ENCODE measurements at places on chromosomes 5 and 9. TPM values are rescaled to one million over a fixed set of nuclear protein-coding genes. Genes with fewer than 3 reads are reported as not detected.

PAIP1 gene
- 171 TPM for total RNA-seq

DNA sequence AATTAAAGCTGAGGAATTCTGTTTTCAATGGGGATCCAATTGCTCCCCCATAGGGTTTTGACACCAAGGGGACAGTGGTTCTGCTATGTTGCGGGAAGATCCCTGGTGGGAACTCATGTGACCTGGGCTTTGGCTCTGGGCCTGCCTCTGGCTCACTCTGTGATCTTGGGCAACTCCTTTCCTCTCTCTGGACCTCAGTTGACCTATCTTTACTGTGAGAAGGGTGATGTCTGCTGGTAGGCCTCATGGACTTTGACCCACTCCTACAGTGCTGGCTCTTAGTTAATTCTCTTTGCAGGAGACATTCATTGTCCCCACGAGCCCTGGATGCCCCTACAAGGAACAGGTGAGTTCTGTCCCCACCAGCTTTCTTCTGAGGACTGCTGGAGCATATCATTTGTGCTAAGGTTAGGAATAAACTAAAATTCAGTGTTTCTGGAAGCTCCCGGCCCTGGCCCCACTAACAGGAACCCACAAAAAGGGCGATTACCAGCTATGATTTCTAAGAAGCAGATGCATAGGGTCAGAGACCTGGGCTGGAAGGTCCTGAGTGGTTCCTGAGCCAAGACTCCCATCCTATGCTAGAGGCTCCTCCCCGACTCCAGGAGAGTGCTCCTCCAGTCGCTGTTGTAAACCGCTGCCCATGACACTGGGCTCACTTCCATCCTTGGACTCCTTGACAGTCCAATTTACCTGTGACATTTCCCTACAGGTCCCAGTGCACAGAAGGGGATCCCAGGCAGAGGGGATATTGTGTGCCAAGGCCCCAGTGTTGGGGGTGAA is 218.3 kb downstream of the PAX5 start:
- H3K27ac ChIP-seq: no peak overlapping the region
- H3K36me3 ChIP-seq: no peaks in the 10 kb centered on the region
- no peaks in the 10 kb centered on the region for H3K4me1 ChIP-seq
- no peak overlapping the region for H3K4me3 ChIP-seq

SLC36A3 gene
- not detected for total RNA-seq

CACNA1B gene
- total RNA-seq: not detected

PCDHB16 gene
- total RNA-seq: 1.3 TPM

GRCh38 chr5:107673368-107674136 is 2.8 kb upstream of the EFNA5 start:
- H3K4me3 ChIP-seq: peak overlapping the region; percentile 70
- no peak overlapping the region for H3K27ac ChIP-seq
- H3K36me3 ChIP-seq: no peaks in the 10 kb centered on the region
- peaks cover 27% of the 10 kb centered on the region for H3K4me1 ChIP-seq
- peaks cover 4% of the 10 kb centered on the region for H3K27me3 ChIP-seq
- DNase-seq: peak; percentile 63

LHX2 gene
- not detected for total RNA-seq

NPR2 gene
- total RNA-seq: 12.3 TPM

GRCh38 chr5:39187831-39188731 is 31.3 kb downstream of the FYB1 start:
- DNase-seq: no peak
- no peaks in the 10 kb centered on the region for H3K36me3 ChIP-seq
- no peaks in the 10 kb centered on the region for H3K4me1 ChIP-seq
- no peak overlapping the region for H3K4me3 ChIP-seq

DNA sequence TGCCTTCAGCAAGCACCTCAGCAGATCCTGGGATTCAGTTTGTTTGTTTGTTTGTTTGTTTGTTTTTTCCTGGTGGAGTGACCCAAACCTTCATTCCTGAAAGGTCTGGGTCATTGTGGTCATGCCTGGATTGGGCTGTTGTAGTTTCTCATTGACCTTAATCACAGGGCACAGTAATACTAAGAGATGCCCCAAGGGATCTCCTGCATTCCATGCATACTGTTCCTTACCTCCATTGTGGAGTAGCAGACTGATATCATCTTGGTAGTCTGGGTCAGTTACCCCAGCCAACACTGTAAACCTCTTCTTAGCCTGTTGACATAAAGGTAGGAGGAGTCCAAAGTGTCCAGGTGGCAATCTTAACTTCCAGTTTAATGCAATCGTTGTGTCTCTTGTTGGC is 1466.7 kb upstream of the CDH9 start:
- H3K36me3 ChIP-seq: no peaks in the 10 kb centered on the region
- H3K27ac ChIP-seq: no peak overlapping the region
- H3K27me3 ChIP-seq: no peaks in the 10 kb centered on the region

TICAM2 gene
- 0.59 TPM for total RNA-seq

- no peaks in the 10 kb centered on the region for H3K27me3 ChIP-seq
- H3K4me1 ChIP-seq: no peaks in the 10 kb centered on the region
- DNase-seq: no peak
- no peaks in the 10 kb centered on the region for H3K36me3 ChIP-seq
- H3K27ac ChIP-seq: no peak overlapping the region
- H3K4me3 ChIP-seq: no peak overlapping the region
Observed at GRCh38 chr5:162956570-162956969, 480.8 kb upstream of the CCNG1 start.

CFAP90 gene
- total RNA-seq: not detected

LCN1 gene
- not detected for total RNA-seq

DNA sequence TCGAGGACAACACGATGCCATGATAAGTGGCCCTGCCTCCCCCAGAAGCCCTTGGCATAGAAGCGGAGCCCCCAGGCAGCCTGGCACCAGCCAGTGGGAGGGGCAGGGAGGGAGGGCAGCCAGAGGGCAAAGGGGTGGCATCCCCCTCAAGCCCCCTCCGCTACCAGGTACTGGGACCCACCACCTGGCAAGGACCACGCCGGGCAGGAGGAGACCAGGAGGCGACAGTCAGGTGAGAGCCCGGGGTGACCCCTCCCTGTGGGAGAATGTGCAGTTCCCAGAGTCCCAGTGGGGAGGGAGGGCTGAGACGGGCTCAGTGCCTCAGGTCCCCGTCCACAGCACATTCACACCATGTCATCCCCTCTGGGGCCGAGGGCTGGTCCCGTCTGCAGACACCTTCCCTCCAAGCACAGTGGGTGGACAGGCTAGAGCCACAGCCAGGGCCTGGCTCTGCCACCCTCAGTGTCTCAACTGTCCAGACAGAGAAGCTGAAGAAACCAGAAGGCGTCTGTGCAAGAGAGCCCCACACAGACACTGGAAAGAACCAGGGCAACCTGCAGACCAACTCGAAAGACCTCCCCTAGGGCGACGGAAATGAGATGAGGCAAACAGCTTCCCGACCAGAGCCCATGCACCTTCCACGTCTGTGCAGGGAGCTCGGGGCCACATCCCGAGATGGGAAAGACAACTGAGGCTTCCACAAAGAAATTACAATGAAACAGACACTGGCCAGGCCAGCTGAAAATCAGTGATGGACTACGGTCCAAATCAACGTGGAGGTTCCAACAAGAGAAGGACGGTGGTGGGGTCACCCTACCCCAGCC is 11.1 kb downstream of the BRD3 start:
- H3K27me3 ChIP-seq: no peaks in the 10 kb centered on the region
- peaks cover 11% of the 10 kb centered on the region for H3K36me3 ChIP-seq
- peak overlapping the region; percentile 92 for H3K27ac ChIP-seq
- peaks cover 90% of the 10 kb centered on the region for H3K4me1 ChIP-seq
- no peak overlapping the region for H3K4me3 ChIP-seq

DNA sequence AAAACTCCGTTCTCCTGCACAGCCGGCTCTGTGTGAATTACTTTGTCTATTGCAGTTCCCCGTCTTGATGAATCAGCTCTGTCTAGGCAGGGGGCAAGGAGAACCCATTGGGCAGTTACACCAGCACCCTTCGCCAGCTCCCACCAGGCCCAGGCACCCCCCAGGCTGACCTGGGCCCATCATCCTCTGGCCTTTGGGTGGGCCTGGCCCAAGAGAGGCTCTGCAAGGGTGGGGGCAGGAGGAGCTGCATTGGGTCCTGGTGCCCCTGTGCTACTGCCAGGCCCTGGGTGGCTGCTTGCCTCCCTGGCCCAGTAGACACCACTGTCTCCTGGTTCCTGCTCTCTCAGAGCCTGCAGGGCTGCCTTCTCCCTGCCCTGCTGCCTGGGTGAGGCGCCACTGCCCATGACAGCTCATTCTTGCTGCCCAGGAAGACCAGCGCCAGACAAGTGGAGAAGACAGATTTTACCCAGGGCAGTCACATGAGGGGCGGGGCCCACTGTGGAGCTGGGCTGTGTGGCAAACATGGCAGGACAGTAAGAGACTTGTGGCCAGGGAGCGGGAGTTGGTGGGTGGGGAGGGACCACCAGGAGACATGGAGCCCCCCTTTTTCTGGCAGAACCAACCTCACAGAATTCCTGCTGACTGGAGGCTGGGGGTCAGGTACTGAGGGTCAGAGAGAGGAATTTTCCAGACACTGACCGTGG is 67.2 kb downstream of the MRPL36 start:
- H3K27ac ChIP-seq: no peak overlapping the region
- no peaks in the 10 kb centered on the region for H3K27me3 ChIP-seq
- H3K36me3 ChIP-seq: no peaks in the 10 kb centered on the region
- H3K4me3 ChIP-seq: no peak overlapping the region
- no peaks in the 10 kb centered on the region for H3K4me1 ChIP-seq

- H3K4me1 ChIP-seq: no peaks in the 10 kb centered on the region
- no peaks in the 10 kb centered on the region for H3K27me3 ChIP-seq
- H3K36me3 ChIP-seq: no peaks in the 10 kb centered on the region
- no peak overlapping the region for H3K27ac ChIP-seq
- no peak for DNase-seq
Observed at GRCh38 chr5:4614088-4614487, 526.0 kb upstream of the ADAMTS16 start.

FUBP3 gene
- 75.1 TPM for total RNA-seq

DNA sequence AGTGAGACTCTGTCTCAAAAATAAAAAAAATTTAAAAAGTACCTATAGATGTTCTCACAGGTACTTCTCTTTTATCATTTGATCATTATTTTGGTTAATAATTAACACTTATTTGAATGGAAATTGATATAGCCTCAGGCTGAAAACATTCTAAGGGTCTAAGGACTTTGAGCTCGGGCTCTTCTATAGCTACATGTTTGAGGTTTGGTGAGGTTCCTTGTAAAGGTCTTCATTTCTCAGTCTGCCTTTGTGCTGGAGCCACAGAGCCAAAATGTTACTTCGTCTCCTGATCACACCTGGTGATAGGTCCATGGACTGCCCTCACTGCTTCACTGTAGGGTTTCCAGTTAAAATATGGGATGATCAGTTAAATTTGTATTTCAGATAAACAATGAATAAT is 22.6 kb downstream of the ARHGEF37 start:
- peaks cover 11% of the 10 kb centered on the region for H3K36me3 ChIP-seq
- peak overlapping the region; percentile 60 for H3K27ac ChIP-seq
- no peak for DNase-seq
- H3K4me1 ChIP-seq: peaks cover 11% of the 10 kb centered on the region
- H3K4me3 ChIP-seq: no peak overlapping the region
- no peaks in the 10 kb centered on the region for H3K27me3 ChIP-seq

GRCh38 chr5:150122158-150122510 is 33.5 kb downstream of the PDGFRB start:
- DNase-seq: no peak
- no peaks in the 10 kb centered on the region for H3K27me3 ChIP-seq
- no peaks in the 10 kb centered on the region for H3K4me1 ChIP-seq
- no peaks in the 10 kb centered on the region for H3K36me3 ChIP-seq
- H3K4me3 ChIP-seq: no peak overlapping the region

DNA sequence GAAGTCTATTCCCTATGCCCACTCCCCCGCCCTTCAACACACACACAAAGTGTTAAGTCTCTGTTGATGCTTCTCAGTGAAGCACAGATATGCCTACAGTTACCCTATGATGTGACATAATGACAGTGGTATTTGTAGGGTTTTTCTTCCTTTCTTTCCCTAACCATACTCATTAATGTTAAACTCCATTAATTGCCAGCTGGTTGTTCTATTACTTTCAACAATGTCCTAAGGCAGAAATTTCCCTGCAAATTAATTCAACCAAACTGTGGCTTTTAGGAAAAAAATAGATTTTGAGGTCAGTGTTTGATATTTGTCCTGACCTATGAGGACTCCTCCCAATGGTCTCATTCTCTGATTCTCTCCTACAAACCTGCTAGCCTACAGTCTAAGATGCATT is 38.2 kb upstream of the SLCO6A1 start:
- no peaks in the 10 kb centered on the region for H3K36me3 ChIP-seq
- no peaks in the 10 kb centered on the region for H3K27me3 ChIP-seq
- no peak overlapping the region for H3K4me3 ChIP-seq
- no peaks in the 10 kb centered on the region for H3K4me1 ChIP-seq
- H3K27ac ChIP-seq: no peak overlapping the region

DNA sequence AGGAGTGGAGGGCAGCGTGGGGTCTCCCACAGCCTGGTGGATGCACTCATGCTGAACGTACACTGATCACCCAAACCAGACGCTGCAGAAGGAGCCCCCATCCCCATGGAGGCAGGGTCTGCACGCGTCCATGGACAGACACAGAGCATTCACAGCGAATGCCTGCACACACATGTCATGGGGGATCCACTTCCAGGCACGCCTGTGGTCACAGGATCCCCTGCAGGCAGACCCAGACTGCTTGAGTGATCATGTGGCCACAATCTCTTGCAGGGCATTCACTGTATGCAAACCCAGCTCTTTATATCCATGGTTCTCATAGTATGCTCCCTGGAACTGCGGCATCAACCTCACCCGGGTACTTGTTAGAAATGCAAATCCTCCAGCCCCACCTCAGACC is 5.4 kb downstream of the SNCB start:
- H3K4me1 ChIP-seq: peaks cover 26% of the 10 kb centered on the region
- peaks cover 40% of the 10 kb centered on the region for H3K27me3 ChIP-seq
- H3K4me3 ChIP-seq: no peak overlapping the region
- no peak for DNase-seq

- H3K27ac ChIP-seq: no peak overlapping the region
- no peak for DNase-seq
- no peak overlapping the region for H3K4me3 ChIP-seq
- H3K27me3 ChIP-seq: no peaks in the 10 kb centered on the region
- H3K36me3 ChIP-seq: no peaks in the 10 kb centered on the region
Observed at GRCh38 chr5:178465861-178466288, 124.3 kb downstream of the COL23A1 start.

- no peak overlapping the region for H3K4me3 ChIP-seq
- no peaks in the 10 kb centered on the region for H3K36me3 ChIP-seq
- no peaks in the 10 kb centered on the region for H3K4me1 ChIP-seq
- H3K27ac ChIP-seq: peak overlapping the region; percentile 39
- no peaks in the 10 kb centered on the region for H3K27me3 ChIP-seq
Observed at GRCh38 chr9:110537841-110538646, 41.5 kb downstream of the SVEP1 start.

All from gastrocnemius medialis (tissue), 4 donors.